Progenitor cell of endocrine pancreas (in vitro differentiated cells): ENCODE measurements at places on chromosomes 7 and 10.
A peak's percentile ranks its signal among the peaks of the same experiment; 100 is the strongest.

DNA sequence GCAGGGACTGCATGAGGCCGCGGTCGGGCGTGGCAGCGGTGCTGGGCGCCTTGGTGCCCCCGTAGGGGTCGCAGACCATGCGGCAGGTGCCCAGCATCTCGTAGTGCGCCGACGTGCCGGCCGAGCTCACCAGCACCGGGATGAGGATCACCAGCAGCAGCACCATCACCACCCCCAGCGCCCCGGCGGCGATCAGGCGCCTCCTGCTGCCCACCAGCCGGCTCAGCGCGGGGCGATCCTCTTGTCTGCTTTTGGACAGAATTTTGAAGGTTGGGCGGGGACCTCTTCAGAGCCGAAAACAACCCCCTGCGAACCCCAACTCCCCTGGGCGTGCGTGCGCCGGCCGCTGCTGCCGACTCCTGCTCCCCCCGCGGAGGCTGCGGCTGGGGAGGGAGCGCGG, 779 bp downstream of the C1QL3 start:
- DNase-seq: peak; percentile 19

- DNase-seq: no peak
Measured at GRCh38 chr7:31129067-31129466, 77.0 kb downstream of the ADCYAP1R1 start.

DNA sequence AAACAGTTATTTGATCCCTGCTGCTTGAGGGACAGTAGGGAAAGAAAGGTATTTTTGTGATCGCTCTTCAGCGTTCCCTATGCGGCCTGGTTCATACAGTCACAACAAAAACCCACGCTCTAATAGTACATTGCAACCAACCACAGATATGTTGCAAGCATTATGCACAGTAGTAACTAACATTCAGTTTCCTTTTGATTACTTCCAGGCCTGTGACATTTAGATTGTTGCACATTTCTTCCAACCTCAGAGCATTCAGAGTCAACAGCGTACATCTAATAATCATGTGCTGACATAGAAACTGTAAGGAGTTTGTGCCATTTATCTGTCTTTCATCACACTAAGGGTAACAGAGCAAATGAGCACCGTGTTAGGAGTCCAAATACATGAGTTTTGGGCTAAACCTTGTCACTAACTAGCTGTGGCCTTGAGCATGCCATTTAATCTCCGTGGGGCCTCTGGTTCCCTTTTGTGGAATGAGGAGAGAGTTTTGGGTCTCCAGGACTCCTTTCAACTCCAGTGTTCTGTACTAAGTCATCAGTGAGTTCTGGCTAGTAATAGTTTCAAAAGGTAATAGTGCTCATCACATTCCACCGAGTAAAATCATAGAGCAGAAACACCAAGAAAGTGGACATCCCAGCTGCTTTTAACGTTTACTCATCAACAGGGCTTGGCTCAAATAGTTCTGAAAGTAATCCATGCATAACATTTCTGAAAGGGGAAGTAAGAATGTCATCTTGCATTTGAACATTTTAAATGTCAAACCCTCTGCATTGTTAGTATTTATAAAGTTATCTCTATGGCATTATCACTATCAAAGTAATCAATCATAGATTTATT, 99.0 kb upstream of the FZD1 start:
- DNase-seq: no peak

GRCh38 chr10:114938856-114939193, 830 bp downstream of the TRUB1 start:
- no peak for DNase-seq

- no peak for DNase-seq
Measured at GRCh38 chr7:115838829-115839228, 191.7 kb downstream of the TFEC start.
